Stimulated activated CD8-positive, alpha-beta memory T cell treated with anti-CD3 and anti-CD28 coated beads, Interleukin-15, amount 100 ng/mL, for 48 hours (primary cell): ENCODE measurements at places on chromosomes 2 and 18.

GRCh38 chr2:127545189-127545588 lies 9.7 kb downstream of the MYO7B start:
- no peak for DNase-seq

DNA sequence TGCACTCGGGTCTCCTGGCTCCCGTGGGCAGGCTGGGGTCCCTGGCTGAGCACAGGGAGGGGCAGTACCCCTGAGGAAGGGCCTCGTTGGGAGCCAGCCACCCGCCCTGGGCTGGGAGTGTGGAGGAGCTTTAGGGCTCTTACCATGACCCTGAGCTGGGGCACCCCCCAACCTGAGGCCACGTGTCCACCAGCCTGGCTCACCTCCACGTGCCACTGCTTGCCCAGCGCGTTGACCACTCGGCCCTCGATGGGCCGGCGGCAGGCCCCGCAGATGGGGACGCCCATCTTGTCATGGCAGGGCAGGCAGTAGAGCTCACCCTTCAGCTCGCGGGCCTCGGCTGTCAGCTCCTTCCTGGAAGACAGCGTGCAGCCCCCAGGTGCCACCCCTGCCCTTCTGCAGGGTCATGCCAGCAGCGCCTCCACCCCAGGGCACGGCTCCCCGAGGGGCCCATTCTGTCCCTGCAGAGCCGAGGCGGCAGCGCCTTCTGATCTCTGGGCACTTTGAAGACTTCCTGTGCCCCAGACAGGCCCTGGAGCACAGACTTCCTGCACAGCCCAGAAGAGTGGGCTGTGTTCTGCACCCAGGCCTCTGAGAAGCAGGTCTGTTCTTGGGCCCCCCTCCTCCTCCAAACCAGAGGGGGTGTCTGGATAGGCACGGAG lies 4.0 kb upstream of the GPR17 start:
- DNase-seq: no peak

DNA sequence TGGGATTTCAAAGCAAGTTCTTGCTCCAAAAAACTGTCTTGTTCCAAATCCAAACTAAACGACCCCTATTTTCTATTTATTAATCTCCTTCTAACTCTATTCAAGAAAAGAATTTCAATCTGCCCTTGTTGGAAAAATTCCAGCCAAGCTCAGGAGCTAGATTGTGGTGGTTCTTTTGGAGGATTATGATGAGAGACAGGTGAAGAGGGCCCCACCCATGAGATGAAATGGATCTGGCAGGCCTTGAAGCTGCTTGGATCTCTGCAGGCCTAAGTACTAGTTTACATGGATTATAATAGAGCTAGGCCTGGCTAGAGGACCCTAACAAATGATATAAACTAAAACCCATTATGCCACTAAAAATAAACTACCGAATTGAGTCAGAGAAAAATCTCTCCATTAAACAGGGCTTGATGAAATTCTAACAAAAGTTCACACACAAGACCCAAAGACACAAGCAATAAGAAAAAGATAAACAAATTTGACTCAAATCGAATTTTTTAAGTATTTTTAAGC lies 101.6 kb downstream of the GFPT1 start:
- no peak for DNase-seq

GRCh38 chr2:17590342-17590911 lies 49.9 kb downstream of the VSNL1 start:
- no peak for DNase-seq

- no peak for DNase-seq
These were observed 934 bp downstream of the ZNF804A start for GRCh38 chr2:184599054-184599871.

DNA sequence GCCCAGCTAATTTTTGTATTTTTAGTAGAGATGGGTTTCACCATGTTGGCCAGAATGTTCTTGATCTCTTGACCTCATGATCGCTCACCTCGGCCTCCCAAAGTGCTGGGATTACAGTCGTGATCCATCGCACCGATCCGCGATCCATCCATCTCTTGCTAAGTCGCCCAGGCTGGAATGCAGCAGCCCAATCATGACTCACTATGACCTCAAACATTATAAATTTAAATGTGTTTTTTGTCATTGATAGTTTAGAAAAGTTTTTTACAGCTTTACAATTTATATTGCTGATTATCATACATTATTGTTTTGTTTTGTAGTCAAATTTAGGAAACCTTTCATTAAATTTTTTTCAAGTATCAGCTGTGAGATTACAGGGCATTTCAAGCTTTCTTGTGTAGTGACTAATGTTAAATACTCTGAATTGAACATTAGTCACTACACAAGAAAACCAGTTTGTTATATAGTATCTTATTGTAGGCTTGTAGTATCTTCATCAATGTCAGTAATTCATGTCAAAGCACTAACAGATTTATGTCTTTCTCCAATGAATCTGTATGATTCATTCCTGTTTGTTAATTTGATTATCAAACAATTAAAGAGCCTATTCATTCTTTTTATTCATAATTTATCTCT lies 37.5 kb downstream of the NR4A2 start:
- DNase-seq: no peak

DNA sequence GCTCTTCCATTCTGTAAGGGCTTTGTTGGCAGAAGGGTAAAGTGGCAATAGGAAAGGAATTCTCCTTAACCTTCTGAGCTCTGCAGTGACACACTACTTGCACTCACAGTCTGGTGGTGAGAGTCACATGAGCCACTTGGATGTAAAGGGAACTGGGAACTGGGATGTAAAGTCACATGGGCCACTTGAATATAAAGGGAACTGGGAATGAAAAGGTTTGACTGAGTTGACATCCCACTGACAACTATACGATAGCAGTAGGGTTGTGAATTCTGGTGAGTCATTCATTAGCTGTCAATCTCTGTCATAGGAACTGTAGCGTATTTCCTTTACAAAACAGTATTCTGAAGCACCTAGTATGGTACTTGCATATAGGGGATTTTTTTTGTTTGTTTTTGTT lies 5.5 kb downstream of the RPE start:
- DNase-seq: no peak

DNA sequence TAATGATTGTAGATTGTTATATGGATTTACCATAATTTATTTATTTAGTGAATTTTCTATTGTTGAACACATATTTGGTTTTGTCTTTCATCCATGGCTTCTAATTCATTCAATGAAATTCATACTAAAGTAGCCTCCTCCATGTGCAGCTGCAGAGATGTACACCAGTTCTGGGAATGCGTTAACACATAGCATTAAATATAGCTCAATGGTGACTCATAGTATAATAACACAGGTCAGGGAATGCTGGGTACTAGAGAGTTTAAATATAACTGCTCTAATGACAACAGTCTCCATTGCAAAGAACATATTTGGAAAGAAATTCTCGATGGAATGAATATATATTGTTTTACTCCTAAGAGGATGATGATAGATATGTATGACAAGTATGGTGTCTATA lies 1190.2 kb upstream of the NRXN1 start:
- DNase-seq: no peak

DNA sequence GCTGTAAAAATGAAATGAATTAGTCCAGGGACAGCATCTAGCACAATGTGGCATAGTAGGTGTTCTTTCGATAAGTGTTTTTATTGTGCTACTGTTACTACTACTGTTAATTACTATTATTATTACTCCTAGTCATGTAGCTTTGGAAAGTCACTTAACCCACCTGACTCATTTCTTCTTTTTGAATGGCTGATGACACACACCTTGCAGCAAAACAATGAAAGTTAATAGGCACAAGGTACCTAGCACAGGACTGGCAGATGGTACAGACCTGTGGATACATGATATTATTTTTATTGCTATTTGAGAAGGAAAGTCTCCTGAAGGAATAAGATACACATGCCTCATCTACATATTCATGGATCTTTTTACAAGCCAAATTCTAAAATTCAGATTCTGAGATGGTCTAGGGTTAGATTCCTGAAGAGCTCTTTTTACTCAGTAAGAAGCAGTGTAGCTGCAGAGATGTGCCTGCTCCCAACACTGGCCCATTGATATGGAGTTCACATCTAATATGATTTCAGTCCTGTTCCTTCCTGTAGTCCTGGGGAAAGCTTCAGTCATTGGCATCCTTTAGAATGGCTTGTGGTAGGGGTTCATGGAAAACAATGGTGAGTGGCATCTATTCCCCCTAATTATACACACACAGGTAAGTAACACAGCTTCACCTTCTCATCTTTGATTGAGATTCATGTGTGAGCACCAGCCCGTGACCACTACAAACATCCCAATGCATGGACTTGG lies 7.9 kb upstream of the ERMN start:
- no peak for DNase-seq

DNA sequence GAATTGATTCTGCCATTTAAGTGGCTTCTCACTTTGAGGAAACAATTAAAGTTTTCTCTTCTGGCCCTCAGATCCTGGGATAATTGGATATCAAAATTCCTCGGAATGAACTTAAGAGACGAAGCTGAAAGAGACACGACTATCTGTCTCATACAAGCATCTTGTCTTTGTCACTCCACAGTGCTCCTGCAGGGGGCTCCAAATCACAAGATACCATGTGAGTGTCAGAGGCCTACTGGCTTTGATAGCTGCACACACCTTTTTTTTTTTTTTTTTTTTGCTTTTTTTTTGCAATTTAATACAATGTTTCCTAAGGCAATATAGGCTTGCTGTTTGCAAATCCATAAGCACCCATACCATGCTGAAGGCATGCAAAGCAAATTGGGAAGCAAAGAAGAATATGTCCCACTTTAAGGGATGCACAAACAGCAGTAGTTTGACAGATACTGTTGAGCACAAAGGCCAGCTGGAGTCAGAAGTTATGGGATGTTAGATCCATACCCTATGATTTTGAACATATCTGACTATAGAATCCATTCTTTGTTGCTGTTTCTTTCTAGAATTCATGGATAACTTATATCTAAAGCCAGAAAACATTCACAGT lies 109.0 kb upstream of the CBLN2 start:
- DNase-seq: no peak

DNA sequence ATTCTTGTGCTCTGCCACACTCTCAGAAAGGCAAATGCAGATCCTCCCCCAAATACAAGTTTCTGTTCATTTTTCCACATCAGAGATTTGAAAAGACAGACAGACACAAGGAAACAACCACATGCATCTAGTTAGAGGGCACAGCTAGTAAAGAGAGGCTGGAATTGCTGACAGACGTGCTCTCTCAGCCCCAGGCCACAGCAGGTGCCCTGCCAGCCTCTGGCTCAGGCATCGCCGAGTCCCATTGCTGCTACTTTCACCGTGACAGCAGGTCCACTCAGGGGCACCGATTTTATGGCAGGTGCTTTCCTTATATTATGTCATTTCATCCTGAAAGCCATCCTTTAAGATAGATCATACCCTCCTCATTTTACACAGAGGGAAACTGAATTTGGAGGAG lies 507.5 kb downstream of the EIPR1 start:
- DNase-seq: no peak

DNA sequence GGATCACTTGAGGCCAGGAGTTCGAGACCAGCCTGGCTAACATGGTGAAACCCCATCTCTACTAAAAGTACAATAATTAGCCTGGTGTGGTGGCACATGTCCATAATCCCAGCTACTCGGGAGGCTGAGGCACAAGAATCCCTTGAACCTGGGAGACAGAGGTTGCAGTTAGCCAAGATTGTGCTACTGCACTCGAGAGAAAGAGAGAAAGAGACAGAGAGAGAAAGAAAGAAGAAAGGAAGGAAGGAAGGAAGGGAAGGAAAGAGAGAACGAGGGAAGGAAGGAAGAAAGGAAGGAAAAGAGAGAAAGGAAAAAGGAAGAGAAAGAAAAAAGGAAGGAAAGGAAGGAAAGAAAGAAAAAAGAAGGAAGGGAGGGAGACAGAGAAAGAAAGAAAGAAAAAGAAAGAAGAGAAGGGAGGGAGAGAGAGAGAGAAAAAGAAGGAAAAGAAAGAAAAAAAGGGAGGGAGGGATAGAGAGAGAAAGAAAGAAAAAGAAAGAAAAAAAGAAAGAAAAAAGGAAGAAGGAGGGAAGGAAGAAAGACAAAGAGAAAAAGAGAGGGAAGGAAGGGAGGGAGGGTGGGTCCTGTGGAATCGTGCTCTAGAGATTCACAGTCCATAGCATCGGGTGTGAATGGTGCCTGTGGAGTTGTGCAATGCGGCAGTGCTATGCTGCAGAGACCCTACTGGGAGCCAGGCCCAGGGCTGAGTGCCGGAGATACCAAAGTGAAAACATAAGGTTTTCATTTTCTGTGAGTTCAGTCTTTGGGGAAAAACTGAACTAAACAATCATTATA lies 4.6 kb upstream of the SDC1 start:
- no peak for DNase-seq

- no peak for DNase-seq
These were observed 62.3 kb downstream of the ITGA6 start for GRCh38 chr2:172489681-172490080.

DNA sequence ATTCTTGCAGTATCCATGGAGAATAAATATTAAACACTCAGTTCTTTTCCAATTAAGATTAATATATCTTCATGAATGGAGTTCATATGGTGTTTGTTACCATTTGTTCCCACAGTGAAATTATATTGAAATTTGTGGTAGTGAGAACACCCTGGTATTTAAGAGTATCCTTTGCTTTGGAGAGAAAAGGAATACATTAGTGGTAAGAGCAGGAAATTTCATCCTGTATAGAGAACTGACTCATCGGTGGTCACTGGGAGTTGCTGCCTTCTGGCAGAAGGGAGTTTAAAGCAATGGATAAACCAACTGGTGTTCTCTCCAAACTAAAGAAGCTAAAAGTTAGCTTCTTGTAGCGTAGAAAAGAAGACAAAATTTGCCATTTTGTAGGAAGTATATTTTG lies 107.3 kb downstream of the MYO1B start:
- DNase-seq: no peak

GRCh38 chr18:39774957-39775598 lies 2180.0 kb upstream of the PIK3C3 start:
- no peak for DNase-seq

DNA sequence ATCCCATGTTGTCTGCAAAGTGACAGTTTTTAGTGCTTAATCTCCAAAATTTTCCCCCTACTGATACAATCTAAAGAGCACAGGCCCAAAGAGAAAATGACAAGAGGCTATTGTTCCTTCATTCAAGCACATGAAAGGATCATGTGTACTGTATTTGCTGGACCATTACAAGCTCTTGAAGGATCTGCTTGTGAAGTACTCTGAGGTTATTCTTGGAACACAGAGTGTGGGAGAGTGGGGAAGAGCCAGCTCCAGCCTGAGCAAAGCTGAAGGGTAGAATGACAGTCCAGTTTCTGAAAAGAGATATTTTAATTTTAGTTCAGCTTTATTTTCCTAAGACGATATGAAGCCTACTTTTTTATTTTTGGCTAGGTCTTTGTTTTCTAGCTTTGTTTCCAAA lies 112.2 kb downstream of the GALNT3 start:
- DNase-seq: no peak
